ENCODE measurements at places on chromosomes 5 and 9.

- no peak for DNase-seq
Measured at GRCh38 chr5:135880801-135881200, 14.8 kb downstream of the IL9 start.

- DNase-seq = no peak
Measured at GRCh38 chr5:56466136-56466816, 233.1 kb upstream of the ANKRD55 start.

DNA sequence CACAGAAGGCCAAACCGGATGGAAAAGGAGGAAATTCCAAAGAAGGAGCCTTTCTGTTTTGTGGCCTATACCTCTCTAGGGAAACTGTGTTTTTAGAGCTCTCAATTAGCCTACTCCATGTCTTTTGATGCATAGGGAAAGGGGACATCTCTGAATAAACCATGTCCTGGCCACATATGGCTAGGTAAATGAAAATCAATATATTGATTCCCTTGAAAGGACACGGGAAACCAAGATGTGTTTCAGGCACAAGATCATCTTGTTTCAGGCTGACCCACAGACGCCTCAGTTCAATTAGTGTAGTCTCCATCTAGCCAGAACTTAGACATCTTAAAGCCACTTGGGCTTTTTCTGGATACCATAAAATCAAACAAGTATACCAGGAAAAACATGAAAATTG, 363.1 kb downstream of the ENC1 start:
- DNase-seq = no peak

DNA sequence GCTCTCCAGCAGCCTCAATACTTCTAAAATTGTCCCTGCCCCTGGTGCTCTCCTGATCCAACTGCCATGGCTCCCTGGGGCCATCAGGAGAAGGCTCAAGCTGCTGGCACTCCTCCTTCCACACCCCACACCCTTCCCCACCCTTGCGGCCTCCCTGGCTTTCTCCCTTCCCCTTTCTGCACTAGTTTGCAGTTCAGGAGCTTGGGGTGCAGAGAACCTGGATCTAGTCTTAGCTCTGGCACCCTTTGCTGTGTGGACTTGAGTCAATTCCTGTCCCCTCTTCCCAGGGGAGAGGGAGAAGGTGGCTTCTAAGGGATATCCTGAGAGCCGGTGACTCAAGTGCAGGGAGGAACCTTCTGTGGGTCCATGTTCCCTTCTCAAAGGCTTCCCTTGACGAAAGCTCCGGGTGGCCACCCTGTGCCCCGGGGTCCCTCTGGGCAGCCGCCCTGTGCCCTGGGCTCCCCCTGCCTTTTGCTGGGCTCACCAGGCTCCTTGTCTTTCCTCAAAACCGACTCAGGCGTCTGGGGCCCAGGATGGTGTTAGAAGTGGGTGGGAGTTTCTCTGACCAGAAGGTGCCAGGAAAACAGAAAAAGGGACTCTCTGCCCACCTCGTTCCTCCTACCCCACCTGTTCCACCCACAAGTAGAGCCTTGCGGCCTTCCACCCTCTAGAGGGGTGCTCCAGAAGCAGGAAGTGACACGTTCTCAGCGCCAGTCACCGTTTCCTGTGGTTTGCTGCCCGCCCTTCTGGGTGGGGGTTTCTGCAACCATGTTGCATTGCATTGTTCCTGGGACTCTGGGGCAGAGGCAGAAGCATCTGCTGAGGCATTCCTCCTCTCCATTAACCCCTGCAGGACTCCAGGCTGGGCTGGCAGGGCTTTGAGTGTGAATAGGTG, 15.0 kb downstream of the GLIPR2 start:
- peak; percentile 73 for DNase-seq

DNA sequence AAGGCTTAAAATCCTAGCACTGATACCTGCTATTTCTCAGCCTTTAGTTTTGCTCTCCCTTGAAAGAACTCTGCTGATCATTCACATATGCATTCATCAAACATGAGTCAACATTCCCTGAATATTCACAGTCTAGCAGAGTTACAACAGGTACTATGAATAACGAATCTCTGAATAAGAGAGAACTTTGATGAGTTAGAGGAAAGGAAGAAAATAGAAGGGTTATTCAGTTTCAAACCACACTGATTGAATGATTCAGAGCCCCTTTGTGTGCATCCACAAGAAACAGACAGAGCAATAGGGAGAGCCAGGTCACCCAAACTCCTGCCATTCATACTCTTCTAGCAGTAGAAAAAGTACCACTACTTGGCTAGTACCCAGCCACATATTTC, 36.0 kb downstream of the FOXD1 start:
- DNase-seq = no peak

DNA sequence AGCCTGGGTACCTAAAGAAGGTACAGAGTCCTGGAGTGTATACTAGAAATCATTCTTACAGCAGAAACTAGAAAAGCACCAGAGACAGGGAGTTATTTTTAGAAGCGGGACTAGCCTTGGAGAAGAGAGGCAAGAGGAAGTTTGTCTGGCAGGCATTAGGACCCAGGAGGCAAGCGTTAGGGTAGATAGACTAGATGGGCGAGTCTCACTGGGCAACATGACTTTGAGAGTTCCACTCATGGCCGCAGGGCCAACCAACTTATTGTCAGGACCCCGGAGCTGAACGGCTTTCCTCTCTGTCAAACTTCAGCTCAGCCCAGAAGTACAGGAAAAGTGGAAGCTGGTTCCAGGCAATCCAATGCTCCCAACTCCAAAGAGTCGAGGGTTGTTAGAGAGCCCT, 34.1 kb upstream of the NPR3 start:
- no peak for DNase-seq
